ENCODE measurements at places on chromosomes 1 and 21.

- DNase-seq = no peak
Measured at GRCh38 chr1:62233926-62234450, 39.3 kb downstream of the L1TD1 start.

DNA sequence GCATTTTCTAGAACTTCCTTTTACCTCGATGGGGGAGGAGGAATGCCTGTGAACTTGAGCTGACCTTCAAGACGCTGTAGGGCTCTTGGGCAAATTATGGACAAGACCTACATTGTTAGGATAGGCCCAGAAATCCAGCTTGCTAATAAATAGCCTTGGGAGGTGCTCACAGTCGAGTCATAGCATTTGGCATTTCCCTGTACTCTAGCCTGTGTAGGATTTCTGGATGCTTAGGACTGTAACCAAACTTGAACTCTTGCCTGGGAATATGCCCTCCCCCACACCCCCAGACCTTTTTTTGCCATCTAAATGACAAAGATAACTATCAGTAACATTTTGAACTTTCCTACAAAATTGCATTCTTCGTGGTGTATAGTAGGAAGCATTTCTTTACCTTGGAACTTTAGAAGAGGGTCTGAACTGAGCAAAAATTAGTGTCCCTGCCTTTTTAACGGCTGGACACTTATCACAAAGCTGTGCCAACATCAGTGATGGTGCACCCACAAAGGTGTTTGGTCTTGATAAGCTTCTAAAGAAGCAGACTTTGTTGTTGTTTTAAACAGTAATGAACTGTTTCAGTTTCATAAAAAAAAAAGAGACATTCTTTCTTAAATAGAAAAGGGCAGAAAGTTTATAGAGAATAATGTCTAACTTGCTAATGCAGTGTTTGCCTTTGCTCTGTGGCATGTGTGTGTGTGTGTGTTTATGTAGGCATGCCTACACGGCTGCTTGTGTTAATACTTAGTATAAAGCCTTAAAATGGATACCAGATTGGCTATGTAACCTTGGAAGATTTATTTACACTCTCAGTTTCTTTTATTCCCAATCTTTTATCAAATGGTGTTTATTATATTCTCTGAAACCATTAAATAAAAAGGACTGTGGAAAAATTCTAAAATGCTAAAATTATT, 88.2 kb downstream of the NFIA start:
- no peak for DNase-seq

- DNase-seq = no peak
Measured at GRCh38 chr1:178282949-178283367, 189.1 kb downstream of the RASAL2 start.

DNA sequence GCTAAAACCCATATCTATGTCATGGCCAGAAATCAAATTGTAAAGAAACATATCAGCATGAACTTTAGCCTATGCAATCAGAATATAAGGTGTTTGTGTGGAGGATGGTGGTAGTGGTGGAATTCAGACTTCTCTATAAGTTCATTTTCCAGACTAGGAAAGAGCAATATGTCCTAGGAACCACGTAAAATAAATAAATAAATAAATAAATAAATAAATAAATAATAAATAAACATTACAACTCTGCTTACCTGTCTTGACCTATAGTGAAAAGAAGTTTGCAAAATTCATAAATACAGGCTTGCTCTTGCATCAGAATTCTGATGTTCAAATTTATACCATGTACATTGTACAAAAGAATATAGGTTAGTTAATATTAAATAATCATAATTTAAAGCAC, 1382.6 kb upstream of the ADGRL2 start:
- no peak for DNase-seq

DNA sequence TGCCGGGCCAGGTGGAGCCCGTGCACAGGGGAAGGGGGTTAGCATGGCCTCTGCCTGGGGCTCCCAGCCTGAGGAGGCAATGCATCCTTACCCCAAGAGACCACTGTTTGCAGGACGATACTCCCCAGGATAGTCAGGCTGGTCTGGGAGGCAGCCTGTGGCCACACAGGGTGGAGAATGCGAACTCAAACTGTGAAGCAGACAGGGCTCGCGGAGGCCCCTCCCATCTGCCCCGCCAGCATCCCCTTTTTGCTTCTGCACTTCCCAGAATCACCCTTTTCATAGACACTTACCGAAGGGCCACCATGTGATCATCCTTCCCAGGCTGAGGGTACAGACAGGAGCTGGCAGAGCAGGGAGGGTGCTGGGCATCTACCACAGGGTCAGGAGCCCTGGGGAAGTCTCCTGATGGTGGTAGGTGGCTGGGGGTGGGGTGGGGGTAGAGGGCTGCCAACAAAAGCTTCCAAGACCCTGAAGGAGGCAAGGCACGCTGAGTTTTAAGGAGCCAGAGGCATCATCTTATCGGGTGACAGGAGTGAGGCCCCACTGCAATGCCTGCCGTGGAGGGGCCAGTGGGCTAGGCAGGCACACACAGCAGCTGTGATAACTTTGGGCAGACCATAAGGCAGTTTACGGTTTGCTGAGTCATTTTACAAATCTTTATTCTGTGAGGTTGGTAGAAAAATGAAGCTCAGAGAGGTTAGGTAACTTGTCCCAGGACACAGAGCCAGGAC, 31.3 kb upstream of the BTG2 start:
- no peak for DNase-seq

GRCh38 chr1:236353813-236354212, 40.3 kb upstream of the EDARADD start:
- DNase-seq = no peak

GRCh38 chr21:19011451-19011850, 607.9 kb upstream of the TMPRSS15 start:
- peak; percentile 20 for DNase-seq

GRCh38 chr1:117857418-117857817, 72.0 kb downstream of the GDAP2 start:
- no peak for DNase-seq

GRCh38 chr1:154983776-154984466, 777 bp downstream of the FLAD1 start:
- DNase-seq = no peak

GRCh38 chr21:32994305-32994704, 31.4 kb upstream of the OLIG2 start:
- peak; percentile 16 for DNase-seq

DNA sequence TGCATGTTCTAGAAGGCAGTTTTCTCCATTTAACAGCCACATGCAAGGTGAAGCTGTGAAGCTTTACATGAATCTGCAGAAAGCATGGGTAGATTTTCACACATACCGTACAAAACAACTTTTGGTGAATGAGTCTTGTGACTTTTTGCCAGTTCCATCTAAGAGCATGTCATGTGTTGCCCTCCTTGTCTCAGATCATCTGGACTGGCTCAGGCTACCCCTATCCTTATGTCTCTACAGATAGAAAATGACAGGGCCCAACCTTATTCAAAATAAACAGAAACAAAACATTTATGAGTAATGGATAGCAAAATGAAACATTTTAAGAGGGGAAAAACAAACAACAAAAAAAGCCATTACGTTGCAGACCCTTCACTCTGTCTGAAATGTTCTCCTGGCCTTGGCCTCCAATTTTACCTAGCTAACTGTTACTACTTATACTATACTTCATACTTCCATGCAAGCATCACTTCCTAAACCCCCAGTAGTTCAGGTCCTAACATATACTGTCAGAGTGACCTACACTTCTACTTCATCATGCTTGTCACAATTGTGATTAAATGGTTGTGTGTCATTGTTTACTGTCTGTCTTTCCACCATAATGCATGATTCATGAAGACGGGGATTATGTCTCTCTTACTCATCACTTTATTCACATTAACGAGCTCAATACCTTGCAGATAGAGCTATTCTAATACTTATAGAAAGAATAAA, 39.0 kb downstream of the LRRC8C start:
- DNase-seq = no peak

- DNase-seq = no peak
Measured at GRCh38 chr21:44477131-44477530, 21.8 kb downstream of the LRRC3 start.

DNA sequence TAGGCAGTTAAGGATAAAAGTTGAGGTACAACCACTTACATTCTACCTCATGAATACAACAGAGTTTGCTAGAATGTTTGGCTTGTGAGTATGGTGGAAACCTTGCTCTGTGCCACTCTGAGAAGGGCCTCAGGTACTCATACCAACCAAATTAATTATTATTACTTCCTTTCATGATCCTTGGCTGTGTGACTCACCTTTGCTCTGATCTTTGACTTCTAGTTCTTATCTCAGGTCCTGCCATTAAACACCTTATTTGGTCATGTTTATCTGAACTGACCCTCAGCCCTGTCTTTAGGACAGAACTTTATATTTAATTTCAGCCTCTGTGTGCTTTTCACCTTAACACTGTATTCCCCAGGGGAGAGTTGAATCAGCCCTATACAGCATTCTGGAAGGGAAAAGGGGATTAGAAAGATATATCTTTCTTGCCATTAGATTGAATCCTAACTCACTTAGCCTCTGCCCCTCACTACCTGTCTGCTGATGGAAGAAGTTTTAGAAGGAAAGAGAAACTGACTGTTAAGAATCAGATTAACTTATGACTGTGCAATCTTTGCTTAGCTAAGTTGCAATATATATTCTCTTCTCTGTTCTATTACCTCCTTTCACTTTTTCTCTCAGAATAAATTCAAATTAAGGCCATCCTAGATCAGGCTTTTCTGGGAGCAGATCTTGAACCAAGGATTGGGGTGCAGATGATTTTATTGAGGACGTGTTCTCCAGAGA, 260.4 kb upstream of the DPYD start:
- no peak for DNase-seq

- no peak for DNase-seq
Measured at GRCh38 chr1:65207317-65207716, 59.3 kb downstream of the AK4 start.

DNA sequence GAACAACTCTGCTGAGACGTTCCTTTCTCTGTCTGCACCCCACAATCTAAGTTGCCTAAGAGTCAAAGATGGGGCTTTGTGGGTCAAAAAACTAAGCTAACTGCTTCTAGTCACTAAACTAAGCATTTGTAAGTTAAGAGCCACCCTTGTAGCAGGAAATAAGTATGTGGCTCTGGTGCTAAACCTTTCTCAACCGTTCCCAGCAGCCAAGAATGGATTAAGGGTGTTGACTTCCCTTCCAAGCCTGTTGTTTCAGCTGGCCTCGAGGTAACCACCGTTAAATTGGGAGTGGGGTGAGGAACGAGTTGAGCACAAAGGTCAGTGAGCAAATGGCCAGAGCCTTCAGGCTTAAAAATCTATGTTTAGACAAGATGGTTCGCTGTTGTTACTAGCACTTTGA, 169.1 kb downstream of the TRIM33 start:
- DNase-seq = no peak

DNA sequence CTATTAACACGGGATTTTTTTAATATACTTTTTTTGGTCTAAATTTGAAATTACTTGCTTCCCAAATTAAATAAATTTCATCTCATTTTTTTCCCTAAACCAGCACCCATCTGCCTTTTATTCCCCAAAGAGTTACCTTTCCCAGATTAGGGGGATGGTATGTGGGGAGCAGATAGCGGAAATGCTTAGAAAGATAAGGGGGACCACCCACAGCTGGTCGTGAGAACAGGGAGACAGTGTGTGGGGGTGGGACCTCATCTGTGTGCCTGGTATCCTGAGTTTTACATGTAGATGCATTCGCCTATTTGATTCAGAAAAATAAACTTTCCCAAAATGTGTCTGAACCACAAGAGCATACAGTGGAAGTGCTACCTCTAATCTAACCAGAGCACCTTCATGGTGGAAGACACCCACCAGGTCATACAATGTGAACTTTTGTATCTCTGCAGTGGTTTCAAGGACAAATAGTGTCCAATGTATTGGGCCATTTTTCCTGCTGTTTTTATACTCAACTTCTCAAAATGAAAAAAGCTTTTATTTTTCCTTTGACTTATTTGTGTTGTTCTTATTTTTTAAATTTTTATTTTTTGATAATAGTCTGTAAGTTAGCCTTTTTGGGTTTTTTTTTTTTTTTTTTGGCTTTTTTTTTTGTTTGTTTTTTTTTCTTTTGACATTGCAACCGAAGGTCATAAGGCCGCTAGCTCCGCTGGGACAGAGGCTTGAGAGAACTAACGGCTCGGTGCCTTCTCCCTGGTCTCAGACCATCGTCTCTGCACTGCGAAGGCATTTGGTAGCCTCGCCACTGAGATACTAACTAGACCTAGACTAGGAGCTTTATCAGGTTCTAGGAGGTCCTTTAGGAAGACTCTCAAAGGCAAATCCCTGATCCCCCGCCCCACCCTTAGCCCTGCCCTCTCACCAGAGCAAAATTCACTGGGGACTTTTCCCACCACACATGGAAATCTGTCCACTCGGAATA, 263.2 kb downstream of the TM2D1 start:
- no peak for DNase-seq

DNA sequence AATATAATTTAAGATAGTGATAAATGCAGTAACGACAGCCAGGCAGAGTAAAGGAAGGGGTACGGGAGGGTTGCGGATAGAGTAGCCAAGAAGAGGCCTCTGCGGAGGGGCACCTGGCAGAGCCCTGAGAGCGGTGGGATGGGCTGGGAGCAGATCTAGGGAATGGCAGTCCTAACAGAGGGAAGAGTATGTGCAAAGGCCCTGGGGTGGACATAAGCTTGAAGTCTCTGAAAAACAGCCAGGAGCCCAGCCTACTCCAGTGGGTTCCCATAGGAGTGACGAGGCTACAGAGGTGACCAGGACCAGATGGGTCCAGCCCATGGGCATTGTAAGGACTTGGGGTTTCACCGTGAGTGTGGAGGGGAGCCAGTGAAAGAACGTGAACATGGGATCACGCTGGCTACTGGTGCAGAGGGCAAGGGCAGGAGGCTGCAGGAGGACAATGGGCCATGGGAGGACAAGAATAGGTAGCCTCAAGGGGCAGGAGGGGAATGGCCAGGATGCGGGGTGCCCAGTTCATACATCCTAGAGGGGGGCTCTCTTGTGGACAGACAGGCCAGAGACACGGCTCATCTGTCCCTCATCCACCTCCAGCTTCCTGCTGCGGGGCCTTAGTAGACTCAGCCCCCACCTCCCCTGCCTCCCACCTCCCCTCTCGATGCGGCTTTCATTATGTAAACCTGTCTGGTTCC, 185.7 kb upstream of the VAMP3 start:
- no peak for DNase-seq

Measured in NCI-H1105 treated with DMSO at 0.1 percent for 48 hours (cell line).